ENCODE measurements at places on chromosomes 7 and 10.

DNA sequence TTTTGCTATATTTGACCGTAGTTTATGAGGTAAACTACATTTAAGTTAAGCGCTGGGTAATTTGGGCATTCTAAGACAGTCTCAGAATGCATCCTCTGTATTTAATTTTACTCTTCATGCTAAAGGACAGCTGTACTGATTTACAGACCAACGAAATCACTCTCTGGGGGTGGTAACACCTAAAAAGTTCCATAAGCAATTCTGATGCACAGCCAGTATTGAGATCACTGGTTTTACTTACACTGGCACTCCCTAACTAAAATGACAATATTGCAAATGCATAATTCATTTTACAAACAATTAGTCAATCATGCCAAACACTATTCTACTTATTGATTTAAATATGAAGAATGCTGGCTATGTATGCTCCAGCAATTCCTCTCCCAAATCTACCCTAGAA lies 102.3 kb downstream of the SRPK2 start:
- DNase-seq = no peak

DNA sequence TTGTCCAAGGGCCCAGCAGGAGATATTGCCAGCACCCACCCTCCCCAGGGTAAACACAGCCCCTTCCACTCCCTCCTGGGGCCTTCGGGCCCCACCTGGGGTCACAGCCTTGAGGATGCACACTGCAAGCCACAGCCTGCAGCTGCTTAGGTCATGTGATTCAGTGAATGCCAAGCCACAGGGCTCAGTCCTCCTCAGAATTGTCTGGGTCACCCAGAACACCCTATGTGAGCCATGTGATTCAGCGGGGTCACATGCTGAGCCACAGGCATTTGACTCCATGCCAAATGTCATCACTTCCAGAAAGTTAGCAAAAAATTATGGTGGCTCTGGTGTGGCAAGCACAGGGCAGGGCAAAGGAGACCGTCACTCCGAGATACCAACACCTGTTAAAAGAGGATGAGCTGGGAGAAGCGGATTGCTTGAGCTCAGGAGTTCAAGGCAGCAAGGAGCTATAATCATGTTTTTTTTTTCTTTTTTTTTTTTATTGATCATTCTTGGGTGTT lies 17.2 kb upstream of the PSAP start:
- no peak for DNase-seq

GRCh38 chr7:41010967-41011366 lies 691.9 kb downstream of the INHBA start:
- no peak for DNase-seq

DNA sequence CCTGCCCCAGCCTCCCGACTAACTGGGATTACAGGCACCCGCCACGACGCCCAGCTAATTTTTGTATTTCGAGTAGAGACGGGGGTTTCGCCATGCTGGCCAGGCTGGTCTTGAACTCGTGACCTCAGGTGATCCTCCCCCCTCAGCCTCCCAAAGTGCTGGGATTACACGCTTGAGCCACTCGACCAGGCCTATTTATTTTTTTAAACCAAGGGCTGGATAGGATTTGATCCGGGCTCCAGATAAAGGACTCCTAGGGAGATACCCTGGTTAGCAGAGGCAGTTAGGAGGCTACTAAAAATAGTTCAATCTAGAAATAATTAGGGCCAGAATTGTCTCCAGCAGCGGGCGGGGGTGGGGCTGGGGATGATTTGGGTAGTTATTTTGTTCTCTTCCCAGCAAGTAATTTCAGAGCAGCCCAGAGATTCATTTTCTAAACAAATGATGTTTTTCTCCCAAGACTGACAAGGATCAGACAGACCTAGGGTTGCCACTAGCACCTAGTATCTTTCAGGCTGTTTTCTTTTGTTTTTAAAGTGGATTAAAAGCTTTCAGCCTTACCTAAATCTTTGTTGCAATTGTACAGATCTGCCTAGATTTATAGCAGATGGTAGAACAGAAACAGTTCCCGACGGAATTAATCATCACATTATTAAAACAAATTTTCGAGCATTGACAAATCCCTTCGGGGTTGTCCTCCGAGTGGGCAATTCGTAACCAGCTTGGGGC lies 859 bp upstream of the SMC3 start:
- no peak for DNase-seq

DNA sequence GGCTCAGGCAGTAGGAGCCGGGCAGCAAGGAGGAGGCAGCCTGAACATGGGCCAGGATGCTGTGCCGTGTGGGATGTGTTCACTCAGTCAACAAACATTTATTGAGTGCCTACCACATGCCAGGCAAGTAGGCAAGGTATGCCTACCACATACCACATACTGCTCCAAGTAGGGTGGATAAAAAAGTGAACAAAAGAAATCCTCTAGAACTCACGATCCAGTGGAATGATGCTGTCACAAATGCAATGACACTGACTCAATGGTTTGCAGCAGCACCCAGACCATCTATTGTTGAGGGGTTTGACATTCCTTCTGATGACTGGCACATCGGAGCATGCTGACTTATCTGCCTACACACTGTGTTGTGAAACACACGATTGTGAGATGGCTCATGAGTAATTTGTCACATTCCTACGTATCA lies 413.5 kb downstream of the NRG3 start:
- no peak for DNase-seq

GRCh38 chr10:6558272-6558671 lies 21.8 kb downstream of the PRKCQ start:
- no peak for DNase-seq

DNA sequence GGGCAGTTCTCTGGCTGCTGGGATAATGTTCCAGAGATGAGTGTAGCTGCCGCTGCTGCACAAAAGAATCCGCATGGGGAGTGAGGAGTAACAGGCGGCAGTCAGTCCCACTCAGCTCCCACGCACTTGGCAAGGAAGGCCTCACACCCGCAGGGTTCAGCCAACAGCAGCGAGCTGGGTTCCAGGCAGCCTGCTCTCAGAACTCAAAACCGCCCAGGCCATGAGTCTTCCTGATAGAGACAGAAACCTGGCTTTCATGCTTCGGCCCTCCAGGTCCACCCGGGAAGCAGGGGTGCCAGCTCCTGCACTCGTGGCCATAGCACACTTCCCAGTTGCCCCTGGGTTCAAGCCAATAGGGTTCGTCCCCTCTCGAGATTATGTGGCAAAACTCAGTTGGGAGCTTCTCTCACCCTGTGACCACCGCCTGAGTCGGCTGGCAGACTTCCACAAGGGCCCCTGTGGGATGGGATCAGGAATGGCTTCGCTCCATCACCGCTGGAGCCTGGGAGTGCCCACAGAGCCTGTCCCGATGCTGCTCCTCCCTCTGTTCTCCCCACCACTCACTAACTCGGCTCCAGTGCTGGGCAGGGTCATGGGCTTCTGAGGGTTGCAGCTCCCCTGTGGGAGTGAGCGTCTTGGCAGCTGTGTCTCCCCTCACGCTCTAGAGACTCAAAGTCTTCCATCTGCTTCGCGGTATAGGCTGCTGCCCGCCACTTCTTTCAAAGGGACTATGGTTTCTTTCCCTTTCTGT lies 20.6 kb downstream of the CLRN3 start:
- peak; percentile 1 for DNase-seq

- DNase-seq = no peak
These were observed 54.3 kb downstream of the MAP3K8 start for GRCh38 chr10:30488316-30488715.

- DNase-seq = no peak
These were observed 127.8 kb downstream of the CELF2 start for GRCh38 chr10:11145495-11145855.

DNA sequence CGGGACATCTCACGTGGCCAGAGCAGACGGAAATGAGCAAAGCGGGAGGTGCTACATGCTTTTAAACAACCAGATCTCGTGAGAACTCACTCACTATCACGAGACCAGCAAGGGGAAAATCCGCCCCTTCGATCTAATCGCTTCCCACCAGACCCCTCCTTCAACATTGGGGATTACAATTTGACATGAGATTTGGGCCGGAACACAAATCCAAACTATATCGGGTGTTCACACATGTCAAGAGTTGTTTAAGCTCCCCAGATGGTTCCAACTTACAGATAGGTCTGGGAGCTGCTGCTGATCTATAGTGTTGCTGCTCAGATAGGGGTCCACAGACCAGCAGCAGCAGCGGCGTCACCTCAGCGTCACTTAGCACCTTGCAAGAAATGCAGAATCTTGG lies 194.9 kb downstream of the GPAM start:
- DNase-seq = no peak

GRCh38 chr10:117896517-117896916 lies 150.2 kb downstream of the RAB11FIP2 start:
- DNase-seq = no peak

DNA sequence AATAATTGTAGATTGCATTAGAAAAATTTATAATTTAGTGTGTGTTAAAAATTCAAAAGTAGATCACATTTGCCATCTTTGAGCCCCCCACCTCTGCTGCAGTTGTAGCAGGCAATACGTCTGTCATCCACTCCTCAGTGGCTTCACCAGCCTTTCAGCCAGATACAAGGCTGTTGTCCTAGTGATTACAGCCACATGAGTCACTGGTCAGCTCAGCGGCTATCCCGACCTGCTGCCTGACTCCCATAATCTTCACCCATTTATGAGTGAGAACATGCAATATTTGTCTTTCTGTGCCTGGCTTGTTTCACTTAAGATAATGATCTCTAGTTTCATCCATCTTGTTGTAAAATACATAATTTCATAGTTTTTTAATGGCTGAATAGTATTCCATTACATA lies 9.2 kb downstream of the OR2A5 start:
- no peak for DNase-seq

GRCh38 chr7:40315277-40315676 lies 180.5 kb downstream of the SUGCT start:
- DNase-seq = no peak

GRCh38 chr7:64308016-64308270 lies 5.8 kb upstream of the ZNF736 start:
- DNase-seq = no peak

GRCh38 chr10:932589-932988 lies 1.1 kb upstream of the LARP4B start:
- no peak for DNase-seq

GRCh38 chr7:126702242-126703016 lies 550.3 kb downstream of the GRM8 start:
- no peak for DNase-seq

DNA sequence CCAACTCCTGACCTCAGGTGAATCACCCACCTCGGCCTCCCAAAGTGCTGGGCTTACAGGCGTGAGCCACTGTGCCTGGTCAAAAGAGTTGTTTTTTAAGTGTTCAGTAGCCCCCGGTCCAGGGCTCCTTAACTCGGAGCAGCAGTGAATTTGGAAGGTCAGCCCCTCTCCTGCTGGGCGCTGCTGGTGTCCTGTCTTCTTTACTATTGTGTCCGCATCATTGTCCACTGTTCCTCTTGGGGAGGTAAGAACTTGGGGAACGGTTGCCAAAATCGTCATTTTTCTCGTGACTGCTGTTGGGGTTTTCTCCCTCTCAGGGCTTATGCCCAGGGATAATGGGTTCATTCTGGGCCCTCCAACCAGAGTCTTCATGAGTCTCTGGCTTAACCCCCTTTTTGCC lies 46.7 kb downstream of the CAMK1D start:
- no peak for DNase-seq

GRCh38 chr10:69872323-69872722 lies 70.6 kb downstream of the COL13A1 start:
- DNase-seq = no peak

DNA sequence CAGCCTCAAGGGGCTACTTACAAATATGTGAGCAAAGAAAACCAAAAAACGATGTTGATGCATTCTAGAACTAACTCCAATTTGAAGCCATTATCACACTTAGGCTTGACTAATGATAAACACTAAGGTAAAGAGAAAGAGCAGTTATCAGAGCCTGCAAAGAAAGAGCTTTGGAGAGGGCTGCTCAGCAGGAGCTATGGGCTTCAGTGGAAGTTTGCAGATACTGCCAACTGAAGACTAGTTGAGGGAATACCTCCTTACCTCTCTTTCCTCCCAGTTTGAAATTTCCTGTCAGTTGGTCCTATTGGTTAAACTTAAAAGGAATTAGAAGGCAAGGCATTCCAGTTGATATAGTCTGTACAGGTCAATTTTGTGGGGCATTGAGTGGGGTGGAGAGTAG lies 498.1 kb upstream of the POT1 start:
- DNase-seq = no peak

GRCh38 chr7:114670676-114671075 lies 251.2 kb upstream of the MDFIC start:
- DNase-seq = no peak

GRCh38 chr10:98097616-98098015 lies 36.8 kb upstream of the R3HCC1L start:
- DNase-seq = peak; percentile 79

GRCh38 chr10:87961314-87961713 lies 97.9 kb downstream of the PTEN start:
- no peak for DNase-seq

DNA sequence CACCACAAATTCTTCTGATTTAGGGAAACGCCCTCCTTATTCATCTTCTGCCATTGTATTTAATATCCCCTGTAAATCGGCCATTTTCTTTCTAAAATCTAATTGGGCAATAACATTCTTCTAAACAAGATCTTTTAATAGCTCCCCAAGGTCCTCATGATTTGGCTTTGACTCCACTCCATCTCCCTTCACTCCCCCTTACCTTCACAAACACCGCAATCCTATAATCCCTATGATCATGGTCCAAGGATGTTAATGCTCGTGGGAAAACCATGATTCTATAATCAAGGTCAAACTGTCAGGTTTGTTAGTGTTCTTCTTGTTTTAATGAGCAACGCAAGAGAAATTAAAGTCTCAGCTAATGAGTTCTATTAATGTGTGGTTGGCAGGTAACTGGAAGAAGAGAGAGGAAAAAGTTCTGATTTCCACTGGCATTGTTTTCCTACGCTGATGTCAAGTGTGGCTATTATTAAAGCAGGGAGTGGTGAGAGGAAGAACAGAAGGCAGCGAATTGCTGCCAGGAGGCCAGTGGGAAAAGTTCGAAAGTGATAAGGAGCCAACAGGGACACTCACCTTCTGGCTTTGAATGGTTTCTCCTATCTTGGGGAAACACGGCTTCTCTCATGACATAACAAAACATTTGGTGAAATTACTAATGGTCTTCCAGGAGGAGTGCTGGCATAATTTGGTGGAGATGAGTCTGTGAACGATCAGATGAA lies 28.1 kb downstream of the LRRC72 start:
- DNase-seq = no peak

DNA sequence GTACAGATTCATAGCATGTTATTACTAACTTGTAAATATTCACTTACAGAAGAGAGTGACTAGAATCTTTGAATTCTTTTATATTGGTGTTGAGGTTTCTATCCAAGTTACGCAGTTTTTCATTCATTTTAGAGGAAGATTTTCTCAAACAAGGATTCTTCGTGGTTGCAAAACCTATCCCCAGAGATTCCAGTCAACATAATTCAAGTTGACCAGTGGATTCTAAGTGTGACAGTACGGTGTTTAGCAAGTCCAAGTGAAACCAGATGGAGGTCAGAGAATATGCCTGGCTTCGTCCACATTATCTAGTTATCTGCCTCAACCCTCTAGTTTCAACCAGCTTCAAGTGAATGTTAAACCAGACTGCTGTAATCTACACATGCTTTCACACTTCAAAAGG lies 131.9 kb downstream of the SDK1 start:
- no peak for DNase-seq

DNA sequence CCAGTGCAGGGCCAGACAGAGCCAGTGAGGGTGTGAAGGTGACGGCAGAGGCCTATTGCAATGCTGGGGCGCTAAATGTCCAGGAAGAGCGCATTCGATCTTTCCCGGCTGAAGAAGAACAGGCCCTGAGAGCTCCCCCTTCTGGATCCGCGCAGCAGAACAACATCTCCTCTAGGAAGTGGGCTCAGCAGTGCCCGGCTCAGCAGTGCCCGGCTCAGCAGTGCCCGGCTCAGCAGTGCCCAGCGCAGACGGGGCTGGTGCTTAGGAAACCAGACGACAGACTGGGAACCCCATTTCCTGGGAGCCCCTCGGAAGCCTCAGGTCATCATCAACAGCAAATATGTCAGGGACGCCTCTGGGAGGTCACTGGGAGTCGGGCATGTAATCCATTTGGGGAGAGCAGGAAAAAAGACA lies 4.7 kb upstream of the NOS3 start:
- peak; percentile 66 for DNase-seq
